Activated CD8-positive, alpha-beta memory T cell treated with anti-CD3 and anti-CD28 coated beads for 1 hour (primary cell): ENCODE measurements at places on chromosomes 12 and 14.
A peak's percentile ranks its signal among the peaks of the same experiment; 100 is the strongest.

DNA sequence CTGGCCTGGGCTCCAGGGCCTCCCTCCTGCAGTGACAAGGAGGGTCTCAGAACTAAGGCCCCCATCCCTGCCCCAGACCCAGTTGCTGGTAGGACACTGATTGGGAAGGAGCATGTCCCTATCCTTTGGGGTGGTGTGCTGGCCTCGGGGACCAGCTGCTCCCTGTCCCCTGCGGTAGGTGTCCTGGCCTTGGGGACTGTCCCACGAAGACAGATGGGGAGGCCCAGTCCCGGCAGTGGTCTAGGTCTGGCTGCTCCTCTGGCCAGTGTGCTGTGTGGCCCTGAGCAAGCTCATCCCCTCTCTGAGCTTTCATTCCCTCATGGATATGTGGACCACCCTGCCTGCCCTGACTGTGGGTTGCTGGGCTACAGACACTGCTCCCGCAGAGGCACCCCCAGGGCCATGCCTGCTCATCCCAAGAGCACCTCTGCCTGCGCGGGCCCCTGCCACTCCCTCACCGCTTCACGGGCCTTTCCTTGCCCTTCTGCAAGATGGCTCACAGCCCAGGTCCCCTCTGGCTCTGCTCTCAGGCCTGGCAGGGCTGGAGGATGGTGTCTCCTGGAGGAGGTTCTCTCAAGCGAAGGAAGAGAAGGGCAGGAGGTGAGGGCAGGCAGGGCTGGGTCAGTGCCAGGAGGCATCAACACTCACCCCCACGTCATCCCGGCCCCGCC is 12.5 kb downstream of the AHNAK2 start:
- DNase-seq: no peak

DNA sequence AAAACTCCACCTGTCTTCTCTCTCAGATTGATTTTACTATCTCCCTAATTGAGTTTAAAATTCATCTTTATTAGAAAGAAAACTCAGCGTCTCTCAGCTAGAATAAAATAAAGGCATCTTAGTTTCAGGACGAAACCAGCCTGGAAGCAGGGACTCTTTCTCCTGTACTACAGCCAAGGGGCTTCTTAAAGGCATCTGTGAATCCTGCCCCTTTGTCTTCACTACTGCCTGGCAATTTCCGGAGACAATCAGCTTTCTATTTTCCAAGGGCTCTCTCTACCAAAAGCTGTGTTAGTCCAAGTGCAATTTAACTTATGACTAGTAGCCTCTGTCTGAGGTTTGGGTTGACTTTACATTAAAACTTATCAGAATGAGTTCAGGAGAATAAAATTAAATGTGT is 623.3 kb upstream of the FOXG1 start:
- DNase-seq: no peak

DNA sequence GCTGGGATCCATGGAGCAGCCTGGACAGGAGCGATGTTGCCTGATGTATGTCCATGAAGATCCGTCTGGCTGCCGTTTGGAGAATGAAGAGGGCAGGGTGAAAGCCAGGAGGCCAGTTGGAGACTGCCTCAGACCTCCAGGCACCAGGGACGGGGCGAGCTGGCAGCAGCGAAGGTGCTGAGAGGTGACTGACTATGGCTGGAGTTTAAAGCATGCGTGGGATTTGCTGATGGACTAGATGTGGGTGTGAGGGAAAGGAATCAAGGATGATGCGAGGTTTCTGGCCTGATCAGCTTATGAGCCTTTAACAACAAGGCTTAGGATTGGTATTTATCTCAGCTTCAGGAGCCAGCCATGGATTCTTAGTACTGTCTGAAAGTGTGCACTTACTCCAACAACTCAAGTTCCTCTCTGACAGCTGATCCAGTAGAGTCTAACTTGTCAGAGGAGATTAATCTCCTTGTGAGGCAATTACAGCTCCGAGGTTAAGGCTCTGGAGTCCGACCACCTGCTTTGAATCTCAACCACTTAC is 49.4 kb downstream of the DYNC1H1 start:
- no peak for DNase-seq

- no peak for DNase-seq
These were observed 259.7 kb upstream of the DCN start for GRCh38 chr12:91441993-91442952.

DNA sequence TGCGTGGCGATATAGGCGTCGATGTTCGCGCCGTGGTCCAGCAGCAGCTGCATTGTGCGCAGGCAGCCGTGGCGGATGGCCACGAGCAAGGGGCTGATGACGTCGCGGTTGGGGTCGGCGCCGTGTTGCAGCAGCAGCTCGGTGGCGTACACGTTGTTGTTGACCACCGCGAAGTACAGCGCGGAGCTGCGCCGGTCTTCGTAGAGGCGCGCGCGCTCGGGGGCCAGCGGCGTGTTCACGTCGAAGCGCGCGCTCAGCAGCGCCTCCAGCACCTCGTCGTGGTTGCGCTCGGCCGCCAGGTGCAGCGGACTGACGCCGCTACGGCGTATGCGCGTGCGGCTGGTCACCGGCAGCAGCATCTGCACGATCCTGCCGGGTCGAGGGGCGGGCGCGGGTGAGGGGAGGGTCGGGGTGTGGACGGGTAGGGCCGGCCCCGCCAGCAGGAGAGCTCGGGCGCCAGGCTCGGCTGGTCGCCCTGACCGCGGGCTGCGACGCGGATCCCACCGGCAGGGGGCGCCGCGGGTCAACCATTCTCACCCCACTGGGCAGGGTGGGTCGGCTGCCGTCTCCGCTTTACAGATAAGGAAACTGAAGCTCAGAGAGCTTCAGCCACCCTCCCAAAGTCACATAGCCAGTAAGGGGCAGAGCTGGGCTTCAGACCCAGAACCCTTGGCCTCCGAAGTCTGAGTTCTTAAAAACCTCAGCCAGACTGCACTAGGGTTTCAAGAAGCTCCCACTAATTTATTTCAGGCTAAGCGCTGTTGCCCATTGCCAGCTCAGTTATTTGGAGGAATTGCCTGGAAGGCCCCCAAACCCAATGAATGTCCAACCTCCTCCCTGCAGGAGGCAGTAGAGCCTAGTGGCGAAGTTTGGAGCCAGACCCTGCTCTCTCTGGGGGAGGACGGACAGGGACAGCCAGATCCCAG is 12.4 kb downstream of the FAM181A start:
- DNase-seq: peak; percentile 89

DNA sequence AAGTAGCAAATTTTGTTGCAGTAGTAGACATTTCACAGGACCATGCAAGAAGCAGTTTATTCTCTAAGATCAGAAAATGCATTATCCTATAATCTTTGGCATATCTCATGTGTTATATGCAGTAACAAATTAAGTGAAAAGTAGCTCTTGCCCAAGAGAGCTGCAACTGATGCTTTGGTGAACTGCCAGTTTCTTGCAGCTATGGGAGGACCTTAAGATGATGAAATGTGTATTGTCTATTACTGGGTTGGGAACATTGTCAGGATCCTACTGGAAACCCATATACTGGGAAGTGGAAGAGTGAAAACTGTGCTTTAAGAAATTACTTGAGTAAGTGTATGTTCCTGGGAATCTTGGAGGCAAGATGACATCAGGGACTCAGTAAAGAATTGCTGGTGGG is 238.8 kb downstream of the DACT1 start:
- DNase-seq: no peak

DNA sequence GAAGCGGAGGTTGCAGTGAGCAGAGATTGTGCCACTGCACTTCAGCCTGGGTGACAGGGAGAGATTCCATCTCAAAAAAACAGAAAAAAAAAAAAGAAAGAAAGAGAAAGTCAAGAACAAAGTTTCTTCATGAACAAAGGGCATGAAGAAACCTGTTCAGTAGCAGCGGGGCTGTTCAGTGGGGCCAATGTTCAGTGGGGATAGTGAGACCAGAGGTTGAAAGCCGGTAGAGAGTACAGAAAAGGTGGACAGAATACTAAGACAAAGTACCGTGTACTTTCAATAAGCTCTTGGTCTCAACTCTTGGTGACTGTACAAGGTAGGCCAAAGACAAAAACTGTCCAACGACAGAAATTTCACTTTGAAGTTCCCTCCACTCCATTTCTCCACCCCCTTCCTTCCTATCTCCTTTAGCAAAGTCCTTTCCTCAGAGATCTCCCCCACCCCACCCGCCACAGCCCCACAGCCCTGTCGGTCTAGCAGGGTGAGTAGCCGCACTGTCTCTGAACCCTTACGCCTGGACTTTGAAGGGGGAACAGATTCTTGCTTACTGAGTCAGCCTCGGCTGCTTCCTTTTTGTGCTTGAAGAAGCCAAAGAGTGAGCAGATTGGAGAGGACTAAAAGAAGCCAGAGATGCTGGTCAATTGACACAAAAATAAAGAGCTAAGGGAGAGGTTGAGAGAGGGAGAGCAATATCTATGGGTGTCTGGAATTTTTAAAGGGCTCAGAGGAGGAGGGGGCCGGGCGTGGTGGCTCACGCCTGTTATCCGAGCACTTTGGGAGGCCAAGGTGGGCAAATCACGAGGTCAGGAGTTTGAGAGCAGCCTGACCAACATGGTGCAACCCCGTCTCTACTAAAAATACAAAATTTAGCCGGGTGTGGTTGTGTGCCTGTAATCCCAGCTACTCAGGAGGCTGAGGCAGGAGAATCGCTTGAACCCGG is 44.2 kb upstream of the FOS start:
- no peak for DNase-seq

DNA sequence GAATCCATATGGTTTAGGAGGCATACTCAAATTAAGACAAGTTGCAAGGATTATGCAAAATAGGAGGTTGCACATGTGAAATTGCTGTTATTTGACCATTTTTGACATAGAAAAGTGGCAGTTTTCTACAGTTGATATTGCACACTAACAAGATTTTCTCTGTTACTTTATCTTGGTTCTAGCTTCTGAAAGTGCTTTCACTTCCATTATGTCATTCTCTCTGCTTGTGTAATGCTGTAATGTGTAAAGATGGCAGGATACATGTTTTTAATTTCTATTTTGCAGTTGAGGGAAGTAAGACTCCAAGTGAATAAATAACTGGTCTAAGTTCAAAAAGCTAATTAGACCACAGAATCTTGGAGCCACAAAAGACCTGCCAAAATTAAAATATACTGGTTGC is 60.6 kb downstream of the MYRFL start:
- no peak for DNase-seq

DNA sequence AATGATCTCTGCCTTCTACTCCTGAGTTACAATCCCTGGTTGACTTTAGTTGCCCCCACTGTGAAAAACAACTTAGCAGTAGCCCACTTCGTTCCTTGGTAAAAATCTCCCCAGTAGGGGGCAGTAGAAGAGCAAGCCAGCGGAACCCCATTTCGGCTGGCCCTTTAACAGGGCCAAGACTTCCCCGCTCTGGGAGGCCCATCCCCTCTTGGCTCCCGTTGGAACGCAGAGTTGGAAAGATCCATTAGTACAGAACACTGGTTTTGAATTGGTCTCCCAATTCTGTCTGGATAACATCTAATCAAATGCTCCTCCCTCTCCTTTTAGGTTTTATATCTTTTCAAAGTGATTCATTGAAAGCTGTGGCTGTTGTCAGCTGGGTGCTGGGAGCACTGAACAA is 1133.3 kb downstream of the BCL11B start:
- DNase-seq: peak; percentile 38

- DNase-seq: no peak
These were observed 66.6 kb downstream of the GRIP1 start for GRCh38 chr12:66612090-66612775.

GRCh38 chr12:103498990-103499389 is 3.2 kb upstream of the C12orf42 start:
- no peak for DNase-seq

DNA sequence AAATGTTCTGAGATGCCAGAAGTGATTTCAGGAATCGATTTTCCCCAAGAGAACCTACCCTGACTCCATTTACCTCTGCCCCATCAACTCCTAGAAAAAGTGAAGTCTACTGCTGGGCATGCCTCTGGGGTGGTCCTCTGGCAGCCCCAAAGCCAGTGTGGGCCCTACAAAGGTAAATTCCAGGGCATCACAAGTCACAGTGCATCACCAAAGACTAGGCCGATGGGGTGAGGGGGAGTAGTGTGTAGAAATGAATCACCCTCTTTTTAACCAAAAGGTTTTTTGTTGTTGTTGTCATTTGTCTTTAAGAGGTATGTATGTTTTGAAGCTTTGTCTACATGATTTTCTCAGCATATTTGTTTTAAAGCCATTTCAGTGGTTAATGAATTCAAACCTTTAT is 46.4 kb upstream of the RTRAF start:
- DNase-seq: no peak

DNA sequence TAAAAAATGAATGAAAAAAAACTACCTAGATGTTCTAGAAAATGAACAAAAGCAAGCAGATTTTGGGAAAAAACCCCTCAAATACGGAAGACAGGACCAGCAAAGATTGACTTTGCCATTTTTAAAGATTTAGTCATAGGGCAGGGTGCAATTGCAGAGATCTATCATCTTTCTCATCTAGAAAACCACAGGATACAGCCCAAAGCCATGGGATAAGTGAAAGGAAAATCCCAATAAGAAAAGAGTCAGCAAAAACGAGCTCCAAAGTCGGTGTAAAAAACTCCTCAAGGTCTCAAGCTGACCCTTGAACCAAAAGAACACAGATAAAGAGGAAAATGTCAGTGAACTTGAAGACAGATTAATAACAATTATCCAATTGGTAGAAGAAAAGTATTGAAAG is 28.0 kb downstream of the CEP290 start:
- no peak for DNase-seq

DNA sequence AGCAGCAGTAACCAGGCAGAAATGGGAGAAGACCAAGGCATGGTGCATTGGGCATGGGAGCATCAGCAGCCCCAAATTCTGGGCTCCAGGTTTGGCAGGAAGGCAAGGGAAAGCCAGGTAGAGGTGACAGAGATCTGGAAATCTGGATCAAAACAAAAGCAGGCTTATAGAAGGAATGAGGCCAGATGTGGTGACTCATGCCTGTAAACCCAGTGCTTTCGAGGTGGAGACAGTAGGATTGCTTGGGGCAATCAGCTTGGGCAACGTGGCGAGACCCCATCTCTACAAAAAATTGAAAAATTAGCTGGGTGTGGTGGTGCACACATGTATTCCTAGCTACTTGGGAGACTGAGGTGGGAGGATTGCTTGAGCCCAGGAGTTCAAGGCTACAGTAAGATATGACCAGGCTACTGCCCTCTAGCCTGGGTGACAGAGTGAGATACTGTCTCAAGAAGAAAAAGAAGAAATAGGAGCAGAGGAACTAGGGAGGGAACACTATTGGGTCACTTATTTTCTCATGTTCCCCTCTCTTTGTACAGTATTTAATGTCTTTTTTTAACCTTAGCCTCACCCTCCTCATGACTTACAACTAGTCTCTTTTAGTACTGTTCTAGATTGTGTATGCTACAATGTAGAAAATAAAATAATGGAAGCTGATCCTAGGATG is 25.1 kb downstream of the SLC4A8 start:
- no peak for DNase-seq

GRCh38 chr12:70244409-70244808 is 1.2 kb downstream of the CNOT2 start:
- DNase-seq: no peak
